ENCODE measurements at places on chromosomes 7 and 10.

- DNase-seq, result no peak
These were observed 95.6 kb downstream of the GPAM start for GRCh38 chr10:112087953-112088456.

DNA sequence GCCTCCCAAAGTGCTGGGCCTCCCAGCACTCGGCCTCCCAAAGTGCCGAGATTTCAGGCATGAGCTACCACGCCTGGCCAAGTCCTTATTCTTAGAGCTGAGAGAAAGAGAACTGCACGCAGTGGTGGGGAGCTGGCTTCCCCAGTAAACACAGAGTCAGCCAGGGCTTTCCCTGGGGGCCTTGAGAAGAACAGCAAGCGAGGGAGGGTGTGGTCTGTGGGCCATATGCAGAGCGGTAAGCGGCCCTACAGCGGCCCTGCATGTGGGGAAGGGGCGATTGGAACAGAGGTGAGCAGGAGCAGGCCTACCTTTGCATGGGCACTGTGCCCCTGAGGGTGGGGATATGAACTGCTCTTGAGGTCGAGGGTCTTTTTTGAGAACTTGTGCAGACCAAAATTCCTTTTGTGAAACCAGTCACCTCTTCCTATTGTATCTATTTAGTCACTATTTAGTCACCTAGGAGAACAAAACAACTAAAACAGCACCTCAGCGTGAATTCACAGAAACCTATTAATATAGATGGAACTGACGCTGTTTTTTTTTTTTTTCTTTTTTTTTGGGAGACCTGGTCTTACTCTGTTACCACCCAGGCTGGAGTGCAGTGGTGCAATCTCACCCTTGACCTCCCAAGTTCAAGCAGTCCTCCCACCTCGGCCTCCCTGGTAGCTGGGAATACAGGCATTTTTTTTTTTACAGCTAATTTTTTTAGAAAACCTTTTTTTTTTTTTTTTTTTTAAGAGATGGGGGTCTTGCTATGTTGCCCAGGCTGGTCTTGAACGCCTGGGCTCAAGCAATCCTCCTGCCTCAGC lies 36.9 kb upstream of the SH2D4B start:
- no peak for DNase-seq

DNA sequence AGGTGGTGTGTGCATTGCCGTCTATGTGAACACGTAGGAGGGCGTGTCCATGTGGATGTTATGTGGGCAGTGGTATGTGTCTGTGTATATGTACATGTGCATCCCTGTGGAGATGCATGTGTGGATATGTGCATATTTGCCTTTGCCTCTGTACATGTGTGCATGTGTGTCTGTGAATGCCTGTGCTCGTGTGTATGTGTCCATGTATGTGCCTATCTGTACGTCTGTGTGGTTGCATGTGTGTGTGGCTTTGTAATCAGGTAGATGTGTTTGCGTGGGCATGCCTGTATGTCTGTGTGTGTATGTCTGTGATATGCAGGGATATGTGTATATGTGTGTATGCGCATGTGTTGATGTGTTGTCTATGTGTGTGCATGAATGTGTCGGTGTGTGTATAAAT lies 19.7 kb downstream of the ADCY1 start:
- no peak for DNase-seq

- no peak for DNase-seq
These were observed 28.9 kb downstream of the CASP7 start for GRCh38 chr10:113708640-113709039.

DNA sequence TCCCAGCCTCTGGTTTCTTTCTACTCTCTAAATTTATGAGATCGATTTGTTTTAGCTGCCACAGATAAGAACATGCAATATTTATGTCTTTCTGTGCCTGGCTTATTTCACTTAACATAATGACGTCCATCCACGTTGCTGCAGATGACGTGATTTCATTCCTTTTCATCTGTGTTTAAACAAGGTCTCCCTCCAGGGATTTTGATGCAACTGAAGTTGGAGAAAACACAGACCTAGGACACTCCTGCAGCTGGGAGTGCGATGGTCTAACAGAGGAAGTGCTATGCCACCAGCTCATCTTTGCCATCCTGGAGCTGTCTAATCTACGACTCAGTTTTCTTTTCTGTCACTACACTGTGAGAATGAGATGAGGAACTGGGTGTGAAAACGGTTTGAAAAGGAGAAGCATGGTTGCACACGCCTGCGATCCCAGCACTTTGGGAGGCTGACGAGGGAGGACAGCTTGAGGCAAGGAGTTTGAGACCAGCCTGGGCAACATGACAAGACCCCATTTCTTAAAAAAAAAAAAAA lies 1.5 kb upstream of the KCTD7 start:
- no peak for DNase-seq

GRCh38 chr10:96863922-96864543 lies 31.9 kb downstream of the LCOR start:
- DNase-seq, result no peak

- no peak for DNase-seq
These were observed 2.7 kb downstream of the SND1 start for GRCh38 chr7:127654404-127655394.

- peak; percentile 66 for DNase-seq
These were observed 24.8 kb upstream of the SLIT1 start for GRCh38 chr10:97210543-97210960.

Data from T-helper 9 cell (primary cell).